ENCODE measurements at places on chromosomes 5 and 9.

GRCh38 chr9:131433302-131433854 lies 39.5 kb downstream of the PRRC2B start:
- no peak for DNase-seq

- DNase-seq = no peak
Measured at GRCh38 chr5:135458356-135458755, 6.2 kb upstream of the TIFAB start.

DNA sequence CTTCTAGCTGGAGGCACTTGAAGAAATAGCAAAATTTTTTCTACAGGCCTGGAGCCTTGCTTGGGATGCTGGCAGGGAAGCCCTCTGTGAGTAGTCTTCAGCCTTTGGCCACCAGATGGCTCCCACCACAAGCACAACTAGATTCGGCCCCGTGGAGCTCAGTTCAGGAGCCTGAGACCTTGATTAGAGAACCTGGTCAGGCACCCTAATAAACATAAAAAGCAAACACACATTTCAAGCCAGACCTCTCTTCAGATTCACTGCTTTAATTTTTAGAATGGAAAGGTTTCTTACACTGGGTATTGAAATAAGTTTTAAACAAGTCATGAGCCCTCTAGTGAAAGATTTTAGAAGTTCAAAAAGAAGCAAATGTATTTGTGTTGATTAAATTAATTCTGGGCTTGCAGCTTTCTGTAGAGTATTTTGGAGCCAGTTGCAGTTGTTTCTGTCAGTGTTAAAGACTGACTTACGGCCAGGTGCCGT lies 41.4 kb downstream of the GLRX start:
- DNase-seq = peak; percentile 50

DNA sequence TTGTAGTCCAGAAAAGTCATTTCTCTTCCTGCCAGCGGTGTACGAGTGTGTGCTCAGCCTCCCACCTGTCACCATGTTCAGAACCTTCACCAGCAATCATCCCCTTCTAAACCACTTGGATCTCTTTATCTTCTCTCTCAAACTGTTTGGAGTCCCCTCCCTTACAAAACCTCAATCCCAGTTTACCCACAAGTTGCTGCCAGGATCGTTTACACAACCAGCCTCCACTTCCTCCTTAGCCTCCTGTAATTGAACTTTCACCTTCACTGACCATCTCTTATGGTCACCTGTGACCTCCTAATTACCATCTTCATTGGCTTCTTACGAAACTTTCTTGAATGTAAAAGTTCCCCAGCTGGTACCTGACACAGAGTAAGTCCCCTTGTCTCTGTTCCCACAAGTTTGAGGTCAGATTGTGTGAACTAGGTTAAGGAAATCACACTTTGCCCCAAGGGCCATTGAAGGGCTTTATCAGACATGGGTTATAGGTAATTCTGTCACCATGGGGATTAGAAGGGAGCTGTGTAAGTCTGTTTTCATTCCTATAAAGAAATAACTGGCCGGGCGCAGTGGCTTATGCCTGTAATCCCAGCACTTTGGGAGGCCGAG lies 20.0 kb downstream of the RNF44 start:
- no peak for DNase-seq

DNA sequence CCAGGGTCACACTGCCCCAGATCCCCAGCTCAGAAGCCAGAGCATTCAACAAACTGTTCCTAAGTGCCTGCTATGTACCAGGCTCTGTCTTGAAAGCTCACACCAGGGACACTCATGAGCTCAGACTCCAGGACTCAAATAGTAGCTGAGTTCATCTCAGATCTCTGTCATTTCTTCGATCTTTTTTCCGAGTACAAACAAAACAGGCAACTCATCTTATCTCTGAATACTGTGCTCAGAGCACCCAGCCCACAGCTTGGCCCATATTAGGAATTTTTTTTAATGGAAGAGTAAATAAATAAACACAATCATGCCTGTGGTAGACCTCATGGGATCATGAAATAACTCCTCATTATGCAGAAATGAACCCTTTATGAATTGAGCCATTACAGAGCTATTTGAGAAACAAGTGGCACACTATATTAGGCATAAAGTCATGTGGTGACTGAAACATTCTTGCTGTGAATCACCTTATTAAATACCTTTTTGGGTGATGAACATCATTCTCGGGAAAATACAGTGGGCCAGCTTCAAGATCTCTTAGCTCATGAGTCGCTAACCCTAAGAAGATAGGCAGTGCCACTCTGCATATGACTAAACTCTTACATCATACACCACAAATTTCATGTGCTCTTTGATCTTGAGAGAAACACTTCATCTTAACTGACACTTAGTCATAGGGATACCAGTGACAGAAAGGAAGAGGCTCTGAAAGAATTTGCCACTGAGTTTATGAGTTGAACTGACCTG lies 9.9 kb downstream of the SH3RF2 start:
- DNase-seq = no peak

GRCh38 chr9:83070261-83070660 lies 7.3 kb upstream of the RASEF start:
- no peak for DNase-seq

DNA sequence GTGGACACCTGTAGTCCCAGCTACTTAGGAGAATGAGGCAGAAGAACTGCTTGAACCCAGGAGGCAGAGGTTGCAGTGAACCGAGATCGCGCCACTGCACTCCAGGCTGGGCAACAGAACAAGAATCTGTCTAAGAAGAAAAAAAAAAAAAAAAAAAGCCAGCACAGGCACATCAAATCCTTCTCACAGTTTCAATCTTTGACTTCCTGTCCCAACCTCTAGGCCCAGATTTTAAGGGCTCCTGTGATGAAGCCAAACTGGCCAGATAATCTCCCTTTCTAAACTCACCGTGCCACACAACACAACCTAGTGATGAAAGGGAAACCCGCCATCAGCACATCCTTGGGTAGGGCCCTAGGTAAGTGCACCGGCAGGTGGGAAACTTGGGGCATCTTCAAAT lies 58.1 kb downstream of the ROR2 start:
- DNase-seq = no peak

GRCh38 chr5:759111-759751 lies 25.3 kb downstream of the ZDHHC11B start:
- no peak for DNase-seq

GRCh38 chr5:61993295-61993927 lies 312.6 kb upstream of the KIF2A start:
- no peak for DNase-seq

- no peak for DNase-seq
Measured at GRCh38 chr5:135476615-135477581, 24.7 kb upstream of the TIFAB start.

GRCh38 chr5:155154973-155155372 lies 141.4 kb downstream of the KIF4B start:
- DNase-seq = no peak

- no peak for DNase-seq
Measured at GRCh38 chr9:2418619-2419018, 203.0 kb upstream of the VLDLR start.

GRCh38 chr9:107112707-107113243 lies 170.3 kb upstream of the RAD23B start:
- DNase-seq = no peak

- DNase-seq = no peak
Measured at GRCh38 chr5:75536694-75537360, 25.1 kb downstream of the POLK start.

GRCh38 chr5:152405145-152405544 lies at the start of gene NMUR2:
TSS of gene NMUR2 (minus strand) at chr5:152405279. CDS start at chr5:152405113, 166 bp downstream.
- DNase-seq = no peak

GRCh38 chr9:109467936-109468335 lies 30.2 kb downstream of the PTPN3 start:
- no peak for DNase-seq

DNA sequence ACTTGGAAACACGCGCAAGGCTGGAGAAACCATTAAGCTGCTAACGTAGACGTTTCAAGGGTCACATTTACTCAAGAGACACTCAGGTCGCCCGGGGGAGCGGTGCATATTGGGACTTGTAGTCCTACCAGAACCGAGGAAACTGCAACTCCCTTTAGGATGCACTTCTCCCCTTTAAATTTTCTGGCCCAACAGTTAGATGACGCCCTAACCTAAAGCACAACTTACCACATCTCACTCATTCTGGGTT lies 384 bp upstream of the DMXL1 start:
- DNase-seq = no peak

- DNase-seq = no peak
Measured at GRCh38 chr9:110928599-110928998, 109.7 kb downstream of the LPAR1 start.

GRCh38 chr9:134629586-134630392 lies 11.8 kb upstream of the COL5A1 start:
- no peak for DNase-seq

DNA sequence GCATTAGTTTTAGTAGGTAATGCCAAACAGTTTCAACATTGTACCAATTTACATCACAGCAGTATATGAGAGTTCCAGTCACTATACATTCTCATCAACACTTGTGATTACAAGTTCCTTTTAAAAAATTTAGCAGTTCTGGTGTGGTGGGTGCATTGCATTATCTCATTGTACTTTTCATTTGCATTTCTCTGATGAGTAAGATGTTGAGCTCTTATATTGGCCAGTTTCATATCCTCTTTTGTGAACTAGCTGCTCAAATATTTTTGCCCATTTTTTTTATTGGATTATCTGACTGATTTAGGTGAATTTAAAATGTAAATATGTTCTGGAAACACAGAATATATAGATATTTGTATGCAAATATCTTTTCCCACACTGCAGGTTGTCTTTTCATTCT lies 160.9 kb upstream of the NR3C1 start:
- DNase-seq = no peak

GRCh38 chr5:131262953-131263541 lies 806 bp upstream of the CDC42SE2 start:
- DNase-seq = no peak

DNA sequence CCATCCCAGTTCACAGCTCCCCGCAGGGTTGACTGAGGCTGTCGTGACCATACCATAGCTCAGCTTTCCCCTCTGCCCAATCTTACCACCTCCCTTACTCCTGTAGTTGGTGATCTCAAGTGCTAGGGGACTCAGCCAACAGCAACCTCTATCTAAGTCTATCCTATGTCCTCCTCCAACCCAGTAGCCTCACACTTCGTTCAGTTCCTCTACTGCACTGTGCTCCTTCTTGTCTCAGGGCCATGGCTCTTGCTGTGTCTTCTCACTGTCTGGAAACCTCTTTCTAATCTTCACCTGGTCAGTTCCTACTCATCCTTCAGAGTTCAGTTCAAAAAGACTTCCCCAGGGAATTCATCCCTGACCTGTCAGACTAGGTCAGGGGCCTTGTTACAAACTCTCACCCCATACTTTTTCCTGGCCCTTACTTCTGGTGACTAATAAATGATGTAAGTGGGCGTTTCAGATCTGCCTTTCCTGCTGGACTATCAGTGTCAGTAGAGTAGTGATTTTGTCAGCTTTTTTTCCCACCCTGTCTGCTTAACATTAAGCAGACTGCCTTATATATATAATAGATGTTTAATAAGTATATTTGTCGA lies 53.6 kb upstream of the NR3C1 start:
- DNase-seq = no peak

GRCh38 chr5:39178171-39178570 lies 41.2 kb downstream of the FYB1 start:
- DNase-seq = no peak

GRCh38 chr5:180640861-180641565 lies 8.4 kb downstream of the FLT4 start:
- DNase-seq = no peak

GRCh38 chr5:143428155-143428554 lies 24.7 kb upstream of the NR3C1 start:
- DNase-seq = no peak

DNA sequence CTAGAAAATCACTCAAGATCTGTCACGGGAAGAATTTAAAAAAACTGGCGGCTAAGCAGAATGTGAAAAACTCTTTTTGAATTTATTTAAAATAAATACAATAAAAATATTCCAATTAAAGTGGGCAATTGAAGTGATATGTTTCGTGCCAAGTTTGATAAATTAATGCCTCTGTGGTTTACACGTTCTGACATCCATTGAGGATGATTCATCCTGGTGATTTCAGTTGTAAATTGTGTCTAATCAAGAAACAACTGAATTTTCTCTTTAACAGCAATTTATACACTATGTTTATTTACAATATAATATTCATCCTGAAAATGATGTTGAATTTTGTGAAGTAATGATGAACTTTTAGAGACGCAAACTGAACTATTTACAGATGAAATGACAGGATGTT lies 21.0 kb upstream of the OSMR start:
- no peak for DNase-seq

- no peak for DNase-seq
Measured at GRCh38 chr5:16690243-16690852, 73.6 kb upstream of the RETREG1 start.
